ENCODE measurements at places on chromosomes 3 and 15. TPM values are rescaled to one million over a fixed set of nuclear protein-coding genes. Genes with fewer than 3 reads are reported as not detected.

The IQCF5 gene
- polyA plus RNA-seq: not detected

The PLSCR4 gene
- 0.40 TPM for polyA plus RNA-seq

The MESP2 gene
- 1.1 TPM for polyA plus RNA-seq

The EFHB gene
- polyA plus RNA-seq: 0.61 TPM

The AKAP13 gene
- 86.9 TPM for polyA plus RNA-seq

The EOMES gene
- not detected for polyA plus RNA-seq

The EPHA3 gene
- polyA plus RNA-seq: 3.2 TPM

The TBC1D2B gene
- polyA plus RNA-seq: 6.5 TPM

The FGD5 gene
- 0.59 TPM for polyA plus RNA-seq

The BTLA gene
- polyA plus RNA-seq: not detected

The OSTN gene
- polyA plus RNA-seq: not detected

The CASR gene
- polyA plus RNA-seq: not detected

The ADGRG7 gene
- polyA plus RNA-seq: 49.4 TPM

The PP2D1 gene
- polyA plus RNA-seq: 0.27 TPM

The TNNC1 gene
- polyA plus RNA-seq: 3,313 TPM

The VPS33B gene
- polyA plus RNA-seq: 17.2 TPM

Data from cardiac muscle cell (in vitro differentiated cells and primary cell).